ENCODE measurements at places on chromosomes 3 and 15.

DNA sequence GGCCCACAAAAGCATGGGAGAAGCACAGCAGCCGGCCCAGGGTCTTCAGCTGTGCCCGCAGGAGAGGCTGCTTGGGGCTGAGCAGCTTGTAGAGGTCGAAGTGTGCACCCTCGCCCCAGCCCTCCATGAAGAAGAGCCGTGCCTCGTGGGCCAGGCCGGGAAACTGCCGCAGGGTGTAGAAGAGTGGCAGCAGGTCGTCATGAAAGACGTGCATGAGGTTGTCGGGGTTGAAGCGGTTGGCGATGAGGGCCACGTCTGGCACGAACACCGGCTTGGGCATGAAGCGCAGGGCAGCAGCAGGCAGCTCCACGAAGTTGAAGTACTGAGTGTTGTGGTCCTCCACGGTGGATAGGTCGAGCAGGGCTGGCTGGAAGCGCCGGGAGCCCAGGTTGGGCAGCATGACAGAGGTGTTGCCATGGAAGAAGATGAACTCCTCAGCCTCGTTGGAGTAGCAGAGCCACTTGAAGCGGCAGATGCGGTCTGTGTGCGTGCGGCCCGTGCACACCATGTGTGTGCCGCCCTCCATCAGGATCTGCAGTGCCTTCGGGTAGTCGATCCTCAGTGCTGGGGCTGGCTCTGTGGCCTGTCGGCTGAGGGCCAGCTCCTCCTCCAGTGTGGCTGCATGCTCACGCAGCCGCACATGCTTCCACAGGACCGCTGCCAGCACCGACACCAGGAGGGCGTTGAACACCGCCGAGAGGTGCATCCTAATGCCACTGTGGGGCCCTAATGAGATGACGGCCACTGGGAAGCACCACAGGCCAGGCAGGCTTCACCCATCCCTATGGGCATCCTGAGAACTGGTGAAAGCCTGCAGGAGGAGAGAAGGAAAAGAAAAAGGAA is 24.9 kb downstream of the POMGNT2 start:
- DNase-seq, result no peak

- no peak for DNase-seq
Measured at GRCh38 chr3:140442621-140443020, 235.2 kb upstream of the TRIM42 start.

DNA sequence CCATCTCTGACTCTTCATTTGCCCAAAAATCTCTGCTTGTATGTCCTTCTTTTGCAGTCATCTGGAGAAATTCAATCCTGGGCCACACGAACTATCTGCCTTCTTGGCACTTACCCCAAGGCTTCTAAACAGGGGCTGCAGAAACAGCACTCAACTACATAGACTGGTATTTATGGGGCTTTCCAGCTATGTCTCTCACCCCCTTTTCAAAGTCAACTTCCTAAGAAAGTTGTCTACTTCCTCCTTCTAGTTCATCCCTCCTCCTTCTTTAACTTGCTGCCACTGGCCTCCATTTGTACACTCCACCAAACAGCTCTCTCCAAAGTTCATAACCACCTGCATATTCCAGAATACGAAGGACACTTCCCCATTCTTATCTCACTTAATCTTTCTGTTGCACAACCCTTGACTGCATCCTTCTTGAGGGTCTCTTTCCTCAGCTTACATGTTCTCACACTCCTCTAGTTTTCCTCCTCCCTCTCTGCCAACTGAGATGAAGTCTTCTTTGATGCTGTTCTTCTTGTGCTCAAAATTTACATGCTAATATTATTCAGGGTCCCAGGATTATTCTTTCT is 55.2 kb downstream of the PLD1 start:
- no peak for DNase-seq

DNA sequence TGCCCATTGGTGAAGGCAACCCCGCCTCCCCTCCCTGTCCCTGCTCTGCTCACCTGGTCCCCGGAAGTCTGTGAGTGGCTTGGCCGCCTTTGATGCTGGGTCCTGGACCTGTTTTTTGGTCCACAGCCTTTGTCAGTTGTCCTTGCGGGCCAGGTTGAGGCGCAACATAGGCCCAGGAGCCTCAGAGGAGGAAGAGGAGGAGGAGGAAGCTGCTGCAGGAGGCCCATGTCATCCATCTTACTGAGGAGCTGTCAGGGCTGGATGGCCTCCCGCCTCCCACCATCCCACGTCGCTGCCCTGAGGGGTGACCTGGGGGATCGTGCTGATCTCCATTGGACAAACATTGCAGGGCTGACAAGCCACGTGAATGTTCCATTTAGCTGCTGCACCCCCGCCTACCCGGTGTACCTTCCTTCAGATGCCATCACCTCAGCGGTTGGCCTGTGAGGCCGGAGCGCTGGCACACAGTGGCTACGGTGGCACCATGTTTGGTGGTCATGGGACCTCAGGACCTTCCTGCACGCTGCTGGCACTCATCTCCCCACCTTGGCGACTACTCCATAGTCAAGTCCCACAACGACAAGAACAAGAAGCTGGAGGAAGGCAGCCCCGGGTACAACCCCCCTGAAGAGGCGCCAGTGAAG is 106.3 kb downstream of the SMAD6 start:
- DNase-seq, result no peak

GRCh38 chr15:74438721-74439316 is 5.1 kb upstream of the SEMA7A start:
- peak; percentile 70 for DNase-seq

DNA sequence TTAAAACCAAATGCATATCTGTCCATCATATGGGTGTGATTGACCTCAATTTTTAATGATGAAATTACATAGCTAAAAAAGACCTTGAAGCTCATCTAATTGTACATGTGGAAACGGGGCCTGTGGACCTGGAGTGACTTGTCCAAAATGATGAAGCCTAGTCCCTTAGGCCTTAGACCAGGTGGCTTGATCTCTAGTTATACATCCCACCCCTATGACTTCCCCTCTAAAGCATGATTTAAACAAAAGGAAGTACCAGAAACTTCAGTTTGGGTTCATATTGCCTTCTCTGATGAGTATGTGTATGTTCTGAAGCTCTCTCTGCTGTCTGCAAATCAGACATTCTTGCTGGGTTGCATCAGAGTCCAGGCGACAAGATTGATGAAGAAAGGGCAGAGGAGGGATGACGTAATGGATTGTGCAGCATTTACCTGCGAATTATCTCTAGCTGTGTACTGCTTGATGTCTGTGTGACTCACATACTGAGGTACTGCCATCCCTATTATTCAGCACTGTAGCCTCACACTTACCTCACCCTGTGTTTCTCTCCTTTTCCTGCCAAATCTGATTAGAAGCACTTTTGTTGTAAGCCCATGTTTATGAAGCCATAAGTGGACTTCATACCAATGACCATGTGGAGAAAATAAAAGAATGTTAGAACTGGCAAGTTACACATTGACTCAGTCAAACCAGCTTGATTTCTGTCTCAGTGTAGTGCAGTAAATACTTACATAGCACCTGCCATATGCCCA is 111.5 kb downstream of the FILIP1L start:
- DNase-seq, result no peak

GRCh38 chr3:13238687-13239466 is 165.6 kb upstream of the IQSEC1 start:
- DNase-seq, result no peak

GRCh38 chr3:107373896-107374295 is 3.3 kb upstream of the CCDC54 start:
- no peak for DNase-seq

GRCh38 chr3:153437666-153438065 is 275.6 kb downstream of the RAP2B start:
- no peak for DNase-seq

GRCh38 chr15:82566690-82567089 is 26.4 kb upstream of the RPS17 start:
- DNase-seq, result no peak

DNA sequence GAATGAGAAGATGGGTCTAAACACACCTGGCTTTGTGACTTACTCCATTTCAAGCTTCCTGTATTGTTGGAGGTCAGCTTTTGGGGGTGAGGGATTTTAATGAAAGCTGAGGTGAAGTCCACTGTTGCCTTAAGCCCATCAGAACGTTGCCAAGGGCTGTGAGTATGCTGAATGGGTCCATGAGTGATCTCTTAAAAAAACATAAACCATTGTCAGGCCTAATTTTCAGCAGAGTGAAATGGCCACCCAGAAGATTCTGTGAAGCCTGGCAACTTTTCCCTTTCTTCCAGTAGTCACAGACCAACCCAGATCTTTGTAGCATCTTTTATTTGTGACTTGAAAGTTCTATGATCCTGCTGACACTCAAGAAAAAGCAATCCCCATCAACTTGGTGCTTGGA is 87.0 kb downstream of the SMAD3 start:
- no peak for DNase-seq

DNA sequence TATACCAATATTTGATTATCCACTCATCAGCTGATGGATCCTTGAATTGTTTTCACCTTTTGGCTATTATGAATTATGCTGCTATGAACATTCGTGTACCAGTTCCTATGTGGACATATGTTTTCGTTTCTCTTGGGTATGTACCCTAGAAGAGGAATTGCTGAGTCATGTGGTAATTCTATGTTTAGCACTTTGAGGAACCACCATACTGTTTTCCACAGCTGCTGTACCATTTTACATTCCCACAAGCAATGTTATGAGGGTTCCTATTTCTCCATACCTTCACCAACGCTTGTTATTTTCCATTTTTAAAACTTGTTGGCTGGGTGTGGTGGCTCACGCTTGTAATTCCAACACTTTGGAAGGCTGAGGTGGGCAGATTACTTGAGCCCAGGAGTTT is 62.9 kb downstream of the RPLP1 start:
- DNase-seq, result no peak

- DNase-seq, result no peak
Measured at GRCh38 chr15:89797678-89798201, 16.9 kb downstream of the ANPEP start.

GRCh38 chr3:157594413-157594812 is 91.2 kb upstream of the VEPH1 start:
- DNase-seq, result no peak

DNA sequence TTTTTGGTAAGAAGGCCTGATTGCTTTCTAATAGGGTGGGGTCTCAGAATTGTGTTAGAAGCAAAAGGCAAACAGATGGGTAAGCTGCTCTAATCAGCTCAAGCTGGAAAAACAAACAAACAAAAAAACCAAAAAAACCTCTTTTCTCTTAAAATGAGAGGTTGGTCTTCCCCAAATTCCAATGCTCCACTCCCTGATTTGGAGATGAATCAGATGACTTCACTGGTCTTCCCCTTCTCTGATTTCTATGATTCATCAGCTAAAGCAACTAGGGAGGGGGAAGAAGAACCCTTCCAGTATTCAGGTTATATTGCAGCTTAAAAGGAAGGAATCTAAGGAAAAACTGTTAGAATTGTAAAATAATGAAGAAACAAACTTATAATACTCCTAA is 9.6 kb upstream of the ANXA2 start:
- DNase-seq, result no peak

DNA sequence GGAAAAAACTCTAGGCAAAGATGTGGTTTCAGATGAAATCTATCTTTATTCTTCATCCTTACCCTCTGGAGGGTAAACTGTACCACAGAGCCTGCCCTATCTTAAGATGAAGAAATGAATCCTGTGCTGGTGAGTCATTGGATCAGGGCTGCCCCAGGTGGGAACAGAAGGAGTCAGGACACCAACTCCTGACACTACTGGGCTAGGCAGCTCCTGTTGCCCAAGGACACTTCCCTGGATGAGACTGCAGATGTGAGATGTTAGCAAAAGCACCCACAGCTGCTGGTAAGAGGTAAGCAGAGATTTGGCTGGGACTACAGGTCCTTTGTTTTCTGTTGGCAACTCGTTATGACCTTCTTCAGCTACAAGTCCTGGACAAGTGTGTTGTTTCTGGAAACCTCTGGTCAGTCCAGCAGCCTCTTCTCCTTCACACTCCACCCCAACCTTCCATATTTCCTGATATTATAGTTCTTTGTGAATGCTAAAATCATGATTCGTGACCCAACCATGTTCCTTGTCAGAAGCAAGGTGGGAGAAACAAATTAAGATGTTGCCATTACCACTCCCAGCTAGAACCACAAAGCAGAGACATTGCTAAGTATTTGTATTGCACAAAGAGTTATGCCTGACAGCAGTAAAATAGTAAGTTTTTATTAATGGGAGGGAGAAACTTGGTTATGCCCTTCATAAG is 104.2 kb upstream of the TGFBR2 start:
- no peak for DNase-seq

DNA sequence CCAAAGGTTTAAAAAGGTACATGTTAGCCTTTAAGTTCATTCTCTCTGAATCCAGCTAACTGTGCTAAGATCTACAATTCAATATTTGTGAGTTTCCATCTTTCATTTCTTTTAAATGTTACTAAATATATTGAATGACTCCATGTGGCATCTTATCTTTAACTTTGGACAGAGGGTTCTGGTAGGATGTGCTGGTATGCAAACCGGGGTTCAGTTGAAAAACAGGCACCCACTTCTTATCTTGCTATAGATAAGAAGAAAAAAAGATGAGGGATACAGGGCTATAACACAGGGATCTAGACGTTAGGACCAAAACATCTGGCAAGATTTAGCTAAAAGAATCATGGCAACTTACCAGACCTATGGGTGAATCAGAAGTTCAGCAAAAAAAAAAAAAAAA is 538.3 kb downstream of the EDEM1 start:
- no peak for DNase-seq

- no peak for DNase-seq
Measured at GRCh38 chr15:63420333-63420747, 38.7 kb upstream of the CA12 start.

DNA sequence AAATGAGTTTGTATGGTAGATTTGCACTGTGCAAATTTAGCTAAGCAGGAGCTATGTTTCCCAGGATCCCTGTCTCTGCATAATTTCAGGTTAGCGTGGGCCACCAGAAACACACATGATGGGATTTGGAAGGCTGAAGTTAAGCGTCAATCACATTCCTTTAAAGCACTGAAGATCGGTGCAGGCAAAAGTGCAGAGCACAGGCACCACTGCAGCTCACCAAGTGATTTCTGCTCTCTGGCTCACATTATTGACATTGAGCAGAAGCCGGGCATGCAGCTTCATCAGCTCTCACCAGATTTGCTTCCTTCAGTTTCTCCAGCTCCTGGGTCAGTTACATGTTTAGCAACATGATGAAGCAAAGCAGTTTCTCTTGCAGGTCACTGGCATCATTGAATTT is 256.4 kb upstream of the TGFBR2 start:
- no peak for DNase-seq

DNA sequence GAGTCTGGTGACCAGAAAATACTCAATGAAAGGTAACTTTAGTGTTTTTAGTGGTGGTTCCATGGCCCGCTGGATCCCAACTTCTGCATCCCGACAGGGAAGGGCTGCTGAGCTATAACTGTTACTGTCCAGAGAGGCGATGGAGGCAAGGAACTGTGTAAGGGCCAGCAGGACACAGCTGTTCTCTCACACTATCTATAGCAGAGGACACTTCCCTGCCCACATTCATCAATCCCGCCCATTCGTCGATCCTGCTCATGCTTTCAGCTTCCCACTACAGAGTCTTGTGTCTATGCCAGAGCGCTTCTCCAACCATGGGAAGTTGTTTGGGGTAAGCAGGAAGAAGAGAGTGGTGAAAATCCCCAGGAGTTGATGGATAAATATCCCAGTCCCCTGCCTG is 8.4 kb downstream of the COLQ start:
- no peak for DNase-seq

- DNase-seq, result no peak
Measured at GRCh38 chr15:76439542-76439941, 103.0 kb downstream of the ISL2 start.

All from activated CD8-positive, alpha-beta memory T cell treated with anti-CD3 and anti-CD28 coated beads for 4 hours (primary cell).